ENCODE measurements at places on chromosomes 7 and 10. TPM values are rescaled to one million over a fixed set of nuclear protein-coding genes. Genes with fewer than 3 reads are reported as not detected.

DNA sequence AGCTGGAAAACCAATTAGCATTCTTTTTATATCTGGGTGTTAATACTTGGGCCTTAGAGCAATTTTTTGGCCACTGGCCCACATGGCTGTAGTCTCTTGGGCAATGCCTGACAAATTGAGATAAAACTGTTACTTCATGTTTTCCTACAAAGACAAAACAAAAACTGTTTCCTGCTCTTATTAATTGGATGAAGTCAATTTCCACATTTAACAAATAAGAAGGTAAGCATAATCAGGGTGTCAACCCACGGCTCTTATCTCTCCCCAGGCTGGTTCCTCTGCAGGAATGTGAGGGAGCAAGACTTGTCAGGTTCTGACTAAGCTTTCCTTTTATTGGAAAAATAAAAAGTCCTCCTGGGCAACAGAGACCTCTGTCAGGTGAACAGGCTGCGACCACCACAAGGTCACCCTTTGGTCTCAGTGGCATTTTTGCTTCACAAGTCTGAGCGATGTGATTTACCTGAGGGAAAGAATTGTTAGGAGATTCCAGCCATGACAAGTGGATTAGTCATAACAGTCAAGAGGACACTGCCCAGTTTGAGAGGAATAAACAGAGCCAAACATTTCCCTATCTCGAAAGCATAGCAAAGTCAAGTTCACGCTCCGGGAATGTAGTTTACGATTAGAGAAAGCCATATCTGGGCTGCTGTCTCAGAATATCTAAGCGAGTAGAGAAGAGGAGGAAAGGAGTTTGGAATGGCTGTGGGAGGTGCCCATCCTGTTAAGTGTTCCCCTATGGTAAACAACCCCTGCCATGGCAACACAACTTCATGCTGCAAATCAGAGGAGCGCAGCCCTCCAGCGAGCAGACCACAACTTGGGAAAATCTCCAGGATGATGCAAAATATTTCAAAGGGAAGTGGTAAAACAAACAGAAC, 144.4 kb downstream of the TES start:
- DNase-seq = peak; percentile 82

DNA sequence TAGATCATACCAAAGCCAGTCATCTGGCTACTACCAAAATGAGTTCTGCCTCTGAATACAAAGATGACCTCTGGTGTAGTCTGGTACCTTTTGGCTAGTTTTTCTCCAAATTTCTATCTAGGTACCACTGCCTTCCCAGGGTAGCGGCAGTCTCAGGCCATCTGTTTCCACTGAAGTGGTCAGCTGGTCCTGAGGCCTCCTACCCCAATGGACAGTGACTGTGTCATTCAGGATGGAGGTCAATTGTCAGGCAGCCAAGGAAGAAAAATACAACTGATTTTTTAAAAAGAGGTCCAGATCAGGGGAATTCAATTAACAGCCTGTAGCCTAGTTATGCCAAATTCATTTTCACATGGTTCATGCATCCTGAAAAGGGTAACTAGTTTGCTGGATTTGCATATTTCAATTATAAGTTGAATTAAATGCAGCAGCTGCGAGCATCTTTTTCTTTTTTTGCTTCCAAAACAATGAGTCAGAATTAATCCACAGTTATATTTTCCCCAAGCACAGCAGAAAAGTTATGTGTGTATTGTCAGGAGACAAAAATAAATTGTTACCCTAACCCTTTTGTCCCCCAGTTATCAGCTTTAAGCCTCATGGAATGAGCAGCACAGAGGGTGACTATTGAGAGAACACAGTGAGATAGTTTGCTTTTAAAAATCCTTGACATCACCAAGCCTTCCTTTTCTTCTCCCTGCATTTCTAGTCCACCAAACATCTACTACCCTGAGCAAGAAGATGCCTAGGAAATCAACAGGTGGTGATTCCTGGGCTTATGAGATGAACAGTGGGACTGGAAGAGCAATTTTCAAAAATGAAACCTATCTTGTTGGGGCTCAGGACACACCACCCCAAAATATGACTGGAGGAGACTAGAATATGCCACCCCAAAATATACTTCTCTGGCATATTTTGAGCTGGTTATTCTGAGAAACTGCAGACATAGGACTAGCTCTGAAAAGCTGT, 27.7 kb downstream of the BCCIP start:
- no peak for DNase-seq

GRCh38 chr10:13712837-13713581, 126.2 kb downstream of the PRPF18 start:
- peak; percentile 86 for DNase-seq

- DNase-seq = no peak
These were observed 19.8 kb upstream of the TMEM273 start for GRCh38 chr10:49207936-49208487.

GRCh38 chr10:129531969-129532660, 65.1 kb downstream of the MGMT start:
- no peak for DNase-seq

DNA sequence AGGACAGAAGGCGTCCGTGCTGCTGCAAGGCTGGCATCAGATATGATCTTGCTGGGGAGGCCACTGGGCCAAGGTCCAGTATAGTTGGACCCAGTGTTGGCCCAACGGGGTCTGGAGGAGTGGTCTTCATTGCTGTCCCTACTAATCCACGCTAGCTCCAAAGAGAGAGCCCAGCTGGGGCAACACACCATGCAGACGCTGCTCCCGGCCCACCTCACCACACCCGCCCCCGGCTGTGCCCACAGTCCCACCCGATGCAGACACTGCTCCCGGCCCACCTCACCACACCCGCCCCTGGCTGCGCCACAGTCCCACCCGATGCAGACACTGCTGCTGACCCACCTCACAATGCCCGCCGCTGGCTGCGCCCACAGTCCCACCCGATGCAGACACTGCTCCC, 121.5 kb downstream of the VIPR2 start:
- DNase-seq = no peak

NANOS1 gene
- total RNA-seq = 10.0 TPM

RELN gene
- total RNA-seq = 0.56 TPM

IFIT2 gene
- 4.3 TPM for total RNA-seq

CLCN1 gene
- 0.08 TPM for total RNA-seq
